ENCODE measurements at places on chromosomes 5 and 9. TPM values are rescaled to one million over a fixed set of nuclear protein-coding genes. Genes with fewer than 3 reads are reported as not detected.

GRCh38 chr9:113589890-113590289 is 126.4 kb downstream of the RGS3 start:
- H3K4me1 ChIP-seq, result peaks cover 97% of the 10 kb centered on the region
- H3K36me3 ChIP-seq, result peaks cover 14% of the 10 kb centered on the region
- H3K4me3 ChIP-seq, result peak overlapping the region; percentile 33

DNA sequence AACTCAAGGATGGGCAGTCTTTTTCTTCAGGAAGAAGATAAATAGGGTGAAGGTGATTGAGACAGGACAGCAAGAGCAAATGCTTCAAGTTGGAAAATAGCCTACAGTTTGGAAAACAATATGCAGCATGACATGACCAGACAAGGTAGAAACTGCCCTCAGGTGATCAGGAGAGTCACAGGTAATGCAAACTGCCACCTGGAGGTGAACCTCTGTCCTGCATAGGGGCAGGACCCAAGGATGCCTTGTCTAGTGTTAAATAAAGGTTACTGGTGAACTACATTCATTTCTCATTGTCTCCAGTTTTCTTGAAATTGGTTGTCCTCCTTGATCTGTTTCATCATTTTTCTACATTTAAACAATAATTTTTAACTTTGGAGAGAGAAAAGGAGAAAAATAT is 232.1 kb downstream of the SEMA5A start:
- H3K4me3 ChIP-seq, result no peak overlapping the region
- H3K27ac ChIP-seq, result no peak overlapping the region
- H3K36me3 ChIP-seq, result no peaks in the 10 kb centered on the region
- DNase-seq, result no peak
- H3K27me3 ChIP-seq, result no peaks in the 10 kb centered on the region
- H3K4me1 ChIP-seq, result no peaks in the 10 kb centered on the region

The ECSCR gene
- total RNA-seq, result 20.9 TPM

The GPR21 gene
- total RNA-seq, result 0.58 TPM

DNA sequence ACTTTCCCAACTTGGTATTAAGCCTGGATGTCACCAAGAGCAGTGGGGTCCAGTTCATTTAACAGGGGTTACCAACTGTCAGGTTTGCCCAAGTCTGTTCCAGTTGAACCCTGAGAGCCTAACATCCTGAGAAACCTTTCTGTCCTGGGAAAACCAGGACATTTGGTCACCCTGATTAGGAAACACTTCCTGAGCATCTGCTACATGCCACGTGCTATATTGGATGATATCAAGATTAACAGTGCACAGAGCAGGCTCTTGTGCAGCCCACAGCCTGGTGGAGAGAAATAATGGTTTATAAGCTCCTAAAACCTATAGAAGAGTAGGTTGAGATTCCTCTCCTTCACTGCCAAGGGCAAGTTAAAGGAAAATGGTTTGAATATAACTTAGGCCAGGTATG is 102.9 kb upstream of the RAD23B start:
- peaks cover 21% of the 10 kb centered on the region for H3K4me1 ChIP-seq
- no peak overlapping the region for H3K27ac ChIP-seq
- no peak overlapping the region for H3K4me3 ChIP-seq
- H3K36me3 ChIP-seq, result no peaks in the 10 kb centered on the region

The HAVCR2 gene
- 3.1 TPM for total RNA-seq

GRCh38 chr9:7963026-7963425 is 163.4 kb upstream of the DMAC1 start:
- H3K4me3 ChIP-seq, result no peak overlapping the region
- H3K4me1 ChIP-seq, result peaks cover 4% of the 10 kb centered on the region
- no peaks in the 10 kb centered on the region for H3K36me3 ChIP-seq

- no peak overlapping the region for H3K27ac ChIP-seq
- H3K4me1 ChIP-seq, result no peaks in the 10 kb centered on the region
- no peaks in the 10 kb centered on the region for H3K27me3 ChIP-seq
These were observed 46.2 kb upstream of the FCN2 start for GRCh38 chr9:134834217-134834956.

The CCDC183 gene
- 2.1 TPM for total RNA-seq

- H3K27me3 ChIP-seq, result no peaks in the 10 kb centered on the region
- no peak for DNase-seq
- no peak overlapping the region for H3K27ac ChIP-seq
- no peaks in the 10 kb centered on the region for H3K4me1 ChIP-seq
These were observed 16.8 kb downstream of the SKP2 start for GRCh38 chr5:36168737-36169136.

The UBE2B gene
- total RNA-seq, result 246 TPM

The EGFL7 gene
- 81.5 TPM for total RNA-seq

DNA sequence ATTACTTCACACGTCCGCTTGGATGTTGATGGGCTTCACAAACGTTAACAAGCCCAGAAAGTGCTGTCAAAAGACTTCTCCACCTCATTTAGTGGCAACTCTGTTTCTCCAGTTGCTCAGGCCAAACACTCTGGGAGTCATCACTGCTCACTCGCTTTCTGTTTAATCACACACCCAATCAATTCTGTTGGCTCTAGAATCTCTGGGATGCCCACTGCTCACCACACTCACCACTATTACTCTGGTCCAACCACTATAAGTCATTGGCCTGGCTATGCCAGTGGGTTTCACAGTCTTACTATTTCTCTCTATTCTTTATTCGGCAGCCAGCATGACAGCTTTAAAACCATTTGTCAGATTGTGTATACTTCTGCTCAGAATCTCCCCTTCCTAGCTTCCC is 163.5 kb downstream of the KDM4C start:
- no peaks in the 10 kb centered on the region for H3K36me3 ChIP-seq
- H3K4me3 ChIP-seq, result no peak overlapping the region
- no peaks in the 10 kb centered on the region for H3K27me3 ChIP-seq
- peaks cover 22% of the 10 kb centered on the region for H3K4me1 ChIP-seq
- DNase-seq, result no peak
- H3K27ac ChIP-seq, result no peak overlapping the region

DNA sequence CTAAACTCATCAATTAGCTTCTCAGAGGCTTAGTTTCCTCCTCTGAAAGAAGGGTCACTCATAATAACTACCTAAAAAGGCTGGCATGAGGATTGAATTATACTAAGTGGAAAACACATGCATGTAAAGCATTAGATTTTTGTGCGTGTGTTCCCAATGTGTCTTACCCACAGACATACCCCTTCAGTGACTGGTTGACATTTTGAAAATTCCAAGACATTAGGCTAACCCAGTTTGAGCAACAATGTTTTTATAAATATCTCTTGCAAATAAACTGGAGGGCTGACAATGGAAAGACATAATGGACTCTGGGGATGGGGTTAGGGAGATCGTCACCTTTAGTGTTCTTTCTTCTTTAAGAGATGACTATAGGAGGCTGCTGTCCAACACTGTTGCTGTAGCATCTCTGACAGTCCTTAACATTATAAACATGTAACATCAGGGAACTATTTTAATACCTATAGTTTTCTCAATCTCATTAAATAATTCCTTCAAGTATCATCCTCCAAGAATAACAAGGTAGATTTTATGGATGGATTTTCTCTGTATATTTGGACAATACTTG is 24.3 kb downstream of the HMHB1 start:
- H3K36me3 ChIP-seq, result no peaks in the 10 kb centered on the region
- no peak for DNase-seq
- no peak overlapping the region for H3K27ac ChIP-seq
- no peaks in the 10 kb centered on the region for H3K27me3 ChIP-seq
- no peaks in the 10 kb centered on the region for H3K4me1 ChIP-seq
- no peak overlapping the region for H3K4me3 ChIP-seq

- no peak for DNase-seq
- no peak overlapping the region for H3K27ac ChIP-seq
- no peaks in the 10 kb centered on the region for H3K36me3 ChIP-seq
- no peaks in the 10 kb centered on the region for H3K4me1 ChIP-seq
- H3K4me3 ChIP-seq, result no peak overlapping the region
These were observed 236.9 kb downstream of the NSG2 start for GRCh38 chr5:174282391-174282790.

DNA sequence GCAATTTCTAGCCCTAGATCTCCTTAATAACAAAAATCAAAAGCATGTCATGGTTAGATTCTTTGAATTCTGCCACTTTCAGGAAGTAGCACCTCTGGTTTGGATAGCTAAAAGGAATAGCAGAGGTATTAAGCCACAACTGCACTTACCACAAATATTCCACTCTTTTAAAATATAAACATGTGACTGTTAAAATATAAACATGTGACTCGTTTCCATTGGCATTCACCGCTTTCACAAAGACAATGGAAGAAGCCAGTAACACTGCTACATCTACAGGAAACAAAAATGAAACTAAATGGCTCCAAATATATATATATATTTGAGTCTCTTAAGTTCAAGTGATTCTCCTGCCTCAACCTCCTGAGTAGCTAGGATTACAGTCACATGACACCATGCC is 222.9 kb downstream of the ARL15 start:
- H3K27me3 ChIP-seq, result no peaks in the 10 kb centered on the region
- no peaks in the 10 kb centered on the region for H3K36me3 ChIP-seq
- H3K27ac ChIP-seq, result no peak overlapping the region
- H3K4me3 ChIP-seq, result no peak overlapping the region

DNA sequence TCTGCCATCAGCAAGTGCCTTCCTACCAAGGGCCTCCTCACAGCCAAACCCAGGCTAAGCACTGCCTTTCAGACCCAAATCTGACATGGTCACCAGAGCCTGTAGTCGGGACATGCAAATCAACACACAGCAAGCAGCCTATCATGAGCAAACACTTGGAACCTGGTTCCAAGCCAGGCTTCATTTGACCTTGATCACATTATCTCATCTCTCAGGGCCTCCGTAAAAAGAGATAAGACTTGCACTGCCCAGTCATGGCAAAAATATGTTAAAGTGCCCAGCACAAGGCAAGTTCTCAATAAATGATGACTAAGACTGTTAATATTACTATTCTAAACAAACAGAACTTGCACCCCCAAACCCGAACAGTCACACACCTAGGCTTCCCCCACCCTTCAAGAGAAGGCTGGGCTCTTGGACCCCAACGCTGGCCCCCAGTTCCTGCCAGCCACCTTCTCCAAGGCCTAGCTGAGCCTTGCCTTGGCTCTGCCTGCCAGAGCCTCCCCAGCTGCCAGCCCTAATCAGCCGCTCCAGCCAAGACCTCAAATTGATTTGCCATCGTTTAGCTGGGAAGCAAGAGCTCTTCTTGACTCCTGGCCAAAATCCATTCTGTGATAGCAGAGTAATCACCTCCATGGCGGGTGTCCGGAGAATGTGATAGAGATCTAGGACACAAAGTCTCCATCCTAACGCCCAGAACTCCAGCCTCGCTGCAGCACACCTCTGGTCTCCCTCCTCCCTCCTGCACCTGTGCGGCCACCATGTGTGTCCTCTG is 18.7 kb downstream of the CPLX2 start:
- H3K36me3 ChIP-seq, result no peaks in the 10 kb centered on the region
- no peaks in the 10 kb centered on the region for H3K27me3 ChIP-seq
- no peak overlapping the region for H3K27ac ChIP-seq
- no peak overlapping the region for H3K4me3 ChIP-seq

The PCDHGA10 gene
- total RNA-seq, result 5.0 TPM

GRCh38 chr5:22650511-22650910 is 202.6 kb downstream of the CDH12 start:
- no peaks in the 10 kb centered on the region for H3K36me3 ChIP-seq
- H3K4me3 ChIP-seq, result no peak overlapping the region
- H3K27ac ChIP-seq, result no peak overlapping the region
- H3K27me3 ChIP-seq, result no peaks in the 10 kb centered on the region
- no peaks in the 10 kb centered on the region for H3K4me1 ChIP-seq

The SMIM3 gene
- total RNA-seq, result 15.7 TPM

The SMAD5 gene
- total RNA-seq, result 34.8 TPM

- DNase-seq, result no peak
- H3K27ac ChIP-seq, result no peak overlapping the region
- H3K4me1 ChIP-seq, result no peaks in the 10 kb centered on the region
- no peaks in the 10 kb centered on the region for H3K36me3 ChIP-seq
- H3K27me3 ChIP-seq, result no peaks in the 10 kb centered on the region
These were observed 196.8 kb downstream of the PRDM9 start for GRCh38 chr5:23703940-23704855.

DNA sequence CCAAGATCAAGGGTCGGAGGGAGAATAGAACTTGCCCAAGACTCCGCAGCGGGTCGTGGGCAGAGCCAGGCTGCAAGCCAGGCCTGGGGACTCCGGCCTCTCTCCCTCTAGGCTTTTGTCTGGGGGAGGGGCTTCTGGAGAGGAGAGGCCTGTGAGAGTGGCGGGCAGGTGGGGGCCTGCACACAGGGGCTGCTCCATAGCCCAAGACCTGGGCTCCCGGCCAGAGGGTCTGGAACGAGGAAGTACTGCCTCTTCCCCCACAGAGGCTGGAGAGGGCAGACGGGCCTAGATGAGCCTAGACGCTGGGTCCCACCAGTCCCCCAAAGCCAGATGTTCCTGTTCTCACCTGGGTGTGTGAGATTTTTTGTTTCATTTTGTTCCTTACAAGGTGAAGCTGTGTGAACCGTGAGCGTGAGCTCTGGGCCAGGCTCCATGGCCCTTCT is 5.2 kb upstream of the ST6GALNAC6 start:
- H3K27ac ChIP-seq, result peak overlapping the region; percentile 88
- H3K4me1 ChIP-seq, result peaks cover 54% of the 10 kb centered on the region
- H3K4me3 ChIP-seq, result no peak overlapping the region
- H3K36me3 ChIP-seq, result peaks cover 12% of the 10 kb centered on the region
- no peaks in the 10 kb centered on the region for H3K27me3 ChIP-seq
- no peak for DNase-seq

DNA sequence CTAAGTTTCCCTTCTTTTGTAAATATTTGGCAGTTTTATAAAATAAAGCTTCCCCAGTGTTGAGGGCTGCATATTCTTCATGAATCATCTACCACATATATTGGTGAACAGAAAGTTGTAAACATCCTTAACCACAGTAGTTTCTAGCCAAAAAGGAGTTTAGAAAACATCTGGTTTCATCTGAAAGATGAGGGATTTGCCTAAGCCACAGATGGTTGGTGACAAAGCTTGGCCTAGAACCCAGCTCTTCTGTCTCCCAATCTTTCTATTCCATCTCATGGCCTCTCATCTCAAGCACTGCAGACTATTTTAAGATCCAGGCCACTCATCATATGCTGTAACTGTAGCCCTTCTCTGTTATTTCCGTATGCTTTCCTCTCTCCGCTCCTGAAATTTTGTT is 232.3 kb upstream of the TRPM3 start:
- no peaks in the 10 kb centered on the region for H3K36me3 ChIP-seq
- no peak for DNase-seq
- no peak overlapping the region for H3K4me3 ChIP-seq
- no peaks in the 10 kb centered on the region for H3K27me3 ChIP-seq
- H3K27ac ChIP-seq, result no peak overlapping the region

GRCh38 chr9:36862206-36863145 is 171.6 kb downstream of the PAX5 start:
- H3K4me1 ChIP-seq, result no peaks in the 10 kb centered on the region
- no peak for DNase-seq
- H3K4me3 ChIP-seq, result no peak overlapping the region
- no peaks in the 10 kb centered on the region for H3K36me3 ChIP-seq
- no peak overlapping the region for H3K27ac ChIP-seq

The FAM163B gene
- not detected for total RNA-seq

GRCh38 chr5:337563-338130 is 16.1 kb downstream of the AHRR start:
- DNase-seq, result no peak
- H3K4me3 ChIP-seq, result no peak overlapping the region
- H3K36me3 ChIP-seq, result no peaks in the 10 kb centered on the region
- peaks cover 2% of the 10 kb centered on the region for H3K27me3 ChIP-seq
- no peak overlapping the region for H3K27ac ChIP-seq
